Large intestine (tissue), 12 donors: ENCODE measurements at places on chromosomes 11 and 22. TPM values are rescaled to one million over a fixed set of nuclear protein-coding genes. Genes with fewer than 3 reads are reported as not detected.

GRCh38 chr11:34915136-34916014 is 804 bp downstream of the APIP start:
- DNase-seq = no peak
- H3K27me3 ChIP-seq = no peaks in the 10 kb centered on the region
- H3K4me1 ChIP-seq = peaks cover 8% of the 10 kb centered on the region
- H3K27ac ChIP-seq = peak overlapping the region; percentile 99

MADD gene
- polyA plus RNA-seq = 49.8 TPM

DNA sequence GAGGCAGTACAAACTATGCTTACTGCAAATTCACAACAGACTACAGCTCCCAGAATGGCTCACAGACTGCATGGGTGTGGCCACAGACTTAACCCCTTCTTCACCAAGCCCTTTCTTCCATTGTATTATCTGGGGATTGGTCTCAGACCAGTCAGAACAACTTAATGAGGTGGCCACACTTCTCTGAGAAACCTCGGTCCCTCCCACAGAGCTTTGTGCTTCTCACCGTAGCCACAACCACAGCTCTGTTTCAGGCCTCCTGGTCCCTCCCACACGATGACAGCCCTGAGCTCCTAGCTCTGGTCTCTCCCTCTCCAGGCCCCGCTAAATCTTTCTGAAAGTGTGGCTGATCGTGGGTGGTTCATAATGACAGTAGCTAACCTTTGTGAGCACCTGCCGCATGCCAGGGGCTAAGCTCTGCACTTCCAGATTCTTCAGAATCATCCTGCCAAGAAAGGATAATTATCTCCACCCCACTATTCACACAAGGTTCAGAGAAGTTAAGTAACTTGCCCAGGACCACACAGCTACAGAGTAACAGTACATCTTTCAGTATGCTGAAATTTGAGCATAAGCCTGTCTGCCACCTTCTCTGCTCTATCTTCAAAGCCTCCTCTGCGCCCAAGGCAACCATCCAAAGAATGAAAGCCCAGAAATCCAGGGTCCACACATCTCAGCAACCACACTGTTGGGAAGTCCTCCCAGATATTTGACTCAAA is 5.4 kb downstream of the PDE2A start:
- H3K36me3 ChIP-seq = no peaks in the 10 kb centered on the region
- H3K4me1 ChIP-seq = no peaks in the 10 kb centered on the region
- H3K27ac ChIP-seq = no peak overlapping the region
- no peak for DNase-seq
- H3K4me3 ChIP-seq = no peak overlapping the region

GRCh38 chr11:86706338-86707131 is 34.1 kb upstream of the ME3 start:
- no peaks in the 10 kb centered on the region for H3K4me1 ChIP-seq
- H3K4me3 ChIP-seq = no peak overlapping the region
- H3K27ac ChIP-seq = no peak overlapping the region
- no peak for DNase-seq
